ENCODE measurements at places on chromosomes 4 and X.

- peak; percentile 79 for DNase-seq
Measured at GRCh38 chr4:141346144-141346543, 125.4 kb downstream of the ZNF330 start.

- peak; percentile 49 for DNase-seq
Measured at GRCh38 chr4:33746979-33747378, 2497.3 kb downstream of the ARAP2 start.

- no peak for DNase-seq
Measured at GRCh38 chrX:8672176-8672575, 59.8 kb downstream of the ANOS1 start.

- DNase-seq, result peak; percentile 17
Measured at GRCh38 chr4:48275247-48275646, 5.6 kb upstream of the TEC start.

GRCh38 chrX:5390376-5390775 lies 838.3 kb downstream of the NLGN4X start:
- DNase-seq, result no peak

GRCh38 chr4:77817304-77818072 lies 1.7 kb downstream of the CNOT6L start:
- peak; percentile 1 for DNase-seq

DNA sequence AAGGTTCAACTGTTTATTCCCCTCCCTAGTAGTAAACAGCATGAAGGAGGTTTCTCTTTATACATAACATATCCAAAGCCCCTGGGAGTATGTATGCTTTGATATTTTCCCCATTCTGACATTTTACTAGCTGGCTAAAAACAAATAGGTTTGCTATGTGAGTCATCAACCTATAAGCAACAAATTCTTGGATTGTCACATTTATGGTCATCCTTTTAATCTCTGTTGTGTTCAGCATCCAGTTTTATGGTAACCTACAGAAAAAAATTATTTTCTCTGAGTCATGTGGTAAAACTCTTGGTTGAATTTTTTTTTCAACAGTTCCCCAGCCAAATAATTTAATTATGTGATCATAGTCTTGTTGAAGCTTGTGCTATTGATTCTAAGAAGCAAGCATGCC lies 734.1 kb downstream of the ADGRL3 start:
- DNase-seq, result no peak

GRCh38 chr4:115660465-115660864 lies 547.0 kb upstream of the NDST4 start:
- DNase-seq, result no peak

GRCh38 chrX:21658746-21659145 lies 616 bp upstream of the KLHL34 start:
- no peak for DNase-seq

- DNase-seq, result no peak
Measured at GRCh38 chr4:7893539-7893938, 46.1 kb downstream of the AFAP1 start.

DNA sequence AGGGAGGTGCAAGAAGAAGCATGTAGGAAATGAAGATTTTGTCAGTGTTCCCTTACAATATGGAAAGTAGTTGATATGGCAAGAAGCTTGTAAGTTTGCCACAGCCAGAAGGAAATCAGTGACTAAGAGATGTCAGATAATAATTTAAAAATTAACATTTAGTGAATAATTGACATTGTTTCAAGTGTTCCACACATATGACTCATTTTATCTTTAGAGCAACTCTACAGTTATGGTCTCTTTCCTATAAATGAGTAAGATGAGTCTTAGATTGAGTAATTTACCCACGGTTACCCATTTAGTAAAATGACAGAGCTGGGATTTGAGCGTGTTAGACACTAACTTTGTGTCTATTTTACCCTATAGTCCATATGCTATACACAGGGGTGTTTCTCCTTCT lies 300.3 kb upstream of the IRS4 start:
- no peak for DNase-seq

DNA sequence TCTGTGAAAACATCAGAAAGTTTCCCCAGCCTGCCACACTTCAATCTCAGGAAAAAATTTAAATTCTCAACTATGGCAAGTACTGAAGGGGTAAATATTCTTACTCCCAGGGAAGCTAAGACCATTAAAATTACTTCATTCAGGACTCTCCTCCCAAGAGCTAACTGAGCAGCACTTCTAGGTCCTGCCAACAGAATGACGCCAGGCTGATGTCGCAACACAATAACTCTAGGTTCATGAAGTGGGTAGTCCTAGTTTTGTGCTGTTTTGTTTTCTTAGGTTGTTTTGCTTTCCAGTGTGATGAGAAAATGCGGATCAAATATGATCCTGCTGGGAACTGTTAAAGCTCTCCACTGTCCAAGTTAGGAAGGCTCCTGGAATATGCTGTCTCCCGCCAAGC lies 180.0 kb downstream of the NKX6-1 start:
- peak; percentile 43 for DNase-seq

DNA sequence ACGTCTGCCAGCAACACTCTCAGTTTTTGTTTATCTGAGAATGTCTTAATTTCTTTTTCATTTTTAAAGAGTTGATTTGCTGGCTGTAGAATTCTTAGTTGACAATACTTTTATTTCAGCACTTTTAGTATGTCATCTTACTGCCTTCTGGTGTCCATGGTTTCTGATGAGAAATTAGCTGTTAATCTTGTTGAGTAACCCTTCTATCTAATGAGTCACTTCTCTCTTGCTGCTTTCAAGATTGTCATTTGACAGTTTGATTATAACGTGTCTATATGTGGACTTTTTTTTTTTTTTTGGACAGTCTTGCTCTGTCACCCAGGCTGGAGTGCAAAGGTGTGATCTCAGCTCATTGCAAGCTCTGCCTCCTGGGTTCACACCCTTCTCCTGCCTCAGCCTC lies 24.0 kb upstream of the TMEM255A start:
- no peak for DNase-seq

DNA sequence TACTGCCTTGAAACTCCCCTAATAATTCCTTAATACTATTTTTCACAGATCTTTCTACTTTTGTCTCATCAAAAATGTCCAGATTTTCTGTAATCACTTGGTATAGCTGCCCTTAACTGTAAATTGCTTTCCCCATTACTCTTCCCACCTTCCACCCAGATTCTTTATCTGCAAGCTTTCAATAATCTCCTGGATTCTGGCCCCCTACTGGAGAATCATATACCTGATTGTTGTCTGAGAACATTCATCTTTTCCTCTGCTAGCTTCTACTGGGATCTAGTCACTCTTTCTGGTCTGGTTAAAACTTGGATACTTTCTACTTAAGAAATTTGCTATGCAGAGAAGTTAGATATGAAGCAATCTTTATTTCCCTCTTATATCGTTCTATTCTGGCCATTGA lies 552.6 kb downstream of the PCDH19 start:
- DNase-seq, result no peak

DNA sequence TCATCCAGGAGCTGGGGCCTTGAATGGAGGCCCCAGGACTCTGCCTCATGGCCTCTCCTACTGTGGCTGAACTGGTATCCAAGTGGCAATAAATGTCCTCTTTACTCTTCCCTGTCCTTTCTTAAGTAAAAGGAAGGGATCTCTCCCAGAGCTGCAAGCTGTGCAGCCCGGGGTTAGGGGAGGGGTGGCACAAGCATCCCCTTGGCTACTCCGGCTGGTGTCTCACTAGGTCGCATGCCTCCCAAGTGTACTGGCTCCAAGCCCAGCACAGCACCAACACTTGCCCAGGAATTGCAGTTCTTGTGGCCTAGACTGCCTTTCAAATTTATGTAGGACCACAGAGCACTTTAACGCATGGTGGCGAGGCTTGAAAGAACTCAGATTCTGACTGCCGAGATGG lies 44.7 kb upstream of the MED14 start:
- DNase-seq, result no peak

GRCh38 chr4:56655209-56655626 lies 25.9 kb downstream of the HOPX start:
- no peak for DNase-seq

GRCh38 chr4:1383728-1384591 lies 22.3 kb downstream of the NKX1-1 start:
- DNase-seq, result no peak

DNA sequence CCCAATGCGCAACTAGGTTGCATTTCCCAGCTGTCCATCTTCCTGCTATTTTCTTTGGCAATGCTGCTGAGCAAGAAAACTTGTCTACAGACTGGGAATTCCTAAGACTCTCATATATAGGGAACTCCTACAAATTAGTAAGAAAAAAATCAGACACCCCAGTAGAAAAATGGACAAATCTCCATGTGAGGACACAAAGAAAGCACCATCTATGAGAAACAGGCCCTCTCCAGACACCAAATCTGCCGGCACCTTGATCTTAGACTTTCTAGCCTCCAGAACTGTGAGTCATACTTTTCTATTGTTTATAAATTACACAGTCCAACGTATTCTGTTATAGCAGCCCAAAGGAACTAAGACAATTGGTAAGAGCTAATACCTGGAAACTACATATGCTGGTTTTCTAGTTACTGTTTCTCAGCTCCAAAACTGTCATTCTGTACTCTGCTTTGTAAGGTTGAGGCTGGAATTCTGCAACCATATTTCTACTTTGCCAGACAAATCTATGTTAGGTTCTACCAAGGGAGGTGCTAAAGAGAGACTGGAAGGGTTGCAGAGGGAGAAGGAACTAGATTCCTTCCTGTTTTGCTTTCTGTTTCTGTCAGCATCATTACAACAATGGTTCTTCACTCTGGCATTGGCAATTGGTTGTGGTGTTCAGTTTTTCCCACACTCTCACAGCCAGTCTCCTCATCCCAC lies 35.7 kb upstream of the FAM241A start:
- no peak for DNase-seq

DNA sequence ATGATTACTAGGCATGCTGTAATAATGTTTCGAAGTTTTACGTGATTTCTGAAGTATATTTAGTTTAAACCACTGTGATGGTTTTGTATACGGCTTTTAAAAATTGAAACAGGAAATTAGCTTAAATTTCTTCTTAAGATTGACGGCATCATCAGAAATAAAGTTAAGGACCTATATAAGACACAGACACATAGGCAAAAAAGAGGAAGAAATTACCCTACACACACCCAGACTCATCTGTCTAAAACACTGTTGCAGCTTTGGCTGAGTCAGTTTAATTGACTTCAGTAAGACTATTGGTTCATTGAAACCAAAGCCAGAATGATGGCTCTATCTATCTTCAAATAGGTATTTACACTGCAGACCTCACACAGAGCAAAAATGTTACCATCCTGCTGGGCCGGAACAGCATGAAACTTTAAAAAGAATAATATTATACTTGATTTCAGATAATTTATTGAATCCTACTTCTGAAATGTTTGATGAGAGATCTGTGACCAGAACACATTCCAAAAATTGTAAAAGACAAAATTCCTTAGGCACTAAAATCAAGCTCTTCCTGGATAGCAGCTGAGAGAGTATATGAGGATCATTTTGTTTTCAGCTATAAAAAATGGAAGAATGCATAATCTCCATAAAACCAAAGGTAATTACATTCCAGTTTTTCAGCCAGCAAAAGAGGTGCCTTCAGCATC lies 4.5 kb downstream of the HHIP start:
- DNase-seq, result no peak

GRCh38 chrX:98203800-98204199 lies 1320.1 kb downstream of the RPA4 start:
- DNase-seq, result no peak

GRCh38 chr4:152579107-152579764 lies 43.3 kb upstream of the FBXW7 start:
- no peak for DNase-seq

DNA sequence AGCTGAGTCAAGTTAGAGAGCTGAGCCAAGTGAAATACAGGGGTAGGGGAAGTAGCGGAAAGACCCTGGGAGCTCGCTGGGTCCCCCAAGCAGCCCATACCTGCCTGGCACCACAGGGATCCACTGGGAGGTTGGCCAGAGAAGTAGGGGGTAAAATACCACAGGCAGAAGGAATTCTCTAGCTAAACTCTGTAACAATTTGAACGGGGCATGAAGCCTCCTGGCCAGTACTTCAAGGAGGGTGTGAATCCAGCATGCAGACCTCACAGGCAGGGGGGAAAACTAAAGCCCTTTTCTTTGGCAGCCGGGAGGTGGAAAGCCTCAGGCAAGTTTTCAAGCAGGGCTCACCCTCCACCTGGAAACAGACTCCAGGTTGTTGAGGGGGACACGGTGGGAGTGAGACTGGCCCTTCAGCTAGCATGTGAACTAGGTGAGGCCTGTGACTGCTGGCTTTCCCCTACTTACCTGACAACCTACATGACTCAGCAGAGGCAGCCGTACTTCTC lies 3.7 kb upstream of the UGT2A1 start:
- no peak for DNase-seq

DNA sequence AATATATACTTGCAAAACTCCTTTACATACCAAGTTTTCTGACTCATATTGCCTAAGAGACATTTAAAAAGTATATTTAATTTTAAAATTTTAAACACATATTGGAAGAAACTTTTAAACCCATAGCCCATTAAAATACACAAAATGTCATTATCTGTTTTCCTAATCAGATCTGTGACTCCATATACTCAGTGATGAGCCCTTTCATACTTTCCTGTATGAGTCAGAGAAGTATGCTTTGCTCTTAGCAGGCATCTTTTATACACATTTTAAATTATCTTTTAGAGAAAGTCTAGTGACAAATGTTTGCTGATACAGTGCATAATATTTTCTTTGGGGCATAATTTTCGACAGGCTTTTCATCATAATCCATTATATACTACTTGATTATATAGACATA lies 26.4 kb downstream of the SPIN3 start:
- peak; percentile 1 for DNase-seq

GRCh38 chrX:19709812-19710518 lies 177.4 kb downstream of the SH3KBP1 start:
- DNase-seq, result peak; percentile 95

DNA sequence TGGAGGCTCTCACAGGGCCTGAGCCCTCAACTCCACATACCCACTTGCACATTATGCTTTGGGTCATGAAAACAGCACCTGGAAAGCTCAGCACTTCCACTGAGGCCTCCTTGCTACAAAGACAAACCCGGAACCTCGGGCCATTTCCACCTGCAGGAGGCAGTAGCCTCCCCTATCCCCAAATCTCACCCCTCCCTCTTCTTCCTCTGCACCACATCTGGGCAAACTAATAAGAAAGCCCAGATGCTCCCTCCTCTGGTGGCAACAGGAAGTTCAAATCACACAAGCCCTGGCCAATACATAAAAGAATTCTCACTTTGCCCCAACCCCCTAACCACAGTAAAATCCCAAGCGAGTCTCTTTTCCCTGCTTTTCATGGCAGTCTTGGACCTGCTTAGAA lies 136.4 kb downstream of the MAPK10 start:
- DNase-seq, result peak; percentile 47

Data from AG10803 (cell line).